ENCODE measurements at places on chromosomes 7 and 10. TPM values are rescaled to one million over a fixed set of nuclear protein-coding genes. Genes with fewer than 3 reads are reported as not detected.

ARPC1A gene
- total RNA-seq: 60.1 TPM

AKR1C4 gene
- total RNA-seq: 3.2 TPM

PITX3 gene
- not detected for total RNA-seq

NAT16 gene
- total RNA-seq: not detected

NPC1L1 gene
- total RNA-seq: 7.2 TPM

IFIT1B gene
- total RNA-seq: 13.3 TPM

SLC13A1 gene
- not detected for total RNA-seq

ZNF212 gene
- total RNA-seq: 4.9 TPM

ST8SIA6 gene
- total RNA-seq: 5.8 TPM

ADAMTS14 gene
- 0.09 TPM for total RNA-seq

GRM3 gene
- total RNA-seq: 0.09 TPM

ICA1 gene
- 3.5 TPM for total RNA-seq

LEP gene
- total RNA-seq: not detected

SERPINE1 gene
- 10.2 TPM for total RNA-seq

GLCCI1 gene
- 4.9 TPM for total RNA-seq

EIF3A gene
- total RNA-seq: 88.9 TPM

HMX3 gene
- total RNA-seq: not detected

MUC12 gene
- not detected for total RNA-seq

SOSTDC1 gene
- not detected for total RNA-seq

SEMA3D gene
- total RNA-seq: 1.2 TPM

CCL24 gene
- total RNA-seq: 0.47 TPM

KCND2 gene
- 0.08 TPM for total RNA-seq

EBF3 gene
- total RNA-seq: not detected

UTF1 gene
- not detected for total RNA-seq

EN2 gene
- total RNA-seq: not detected

SNCG gene
- 0.84 TPM for total RNA-seq

ABI1 gene
- total RNA-seq: 14.7 TPM

UCMA gene
- total RNA-seq: not detected

POT1 gene
- 11.5 TPM for total RNA-seq

AGAP5 gene
- total RNA-seq: 3.3 TPM

HOXA11 gene
- total RNA-seq: not detected

KCNH2 gene
- total RNA-seq: 74.6 TPM

OIT3 gene
- total RNA-seq: 55.1 TPM

OR2A12 gene
- total RNA-seq: not detected

STOX1 gene
- total RNA-seq: 0.33 TPM

ATOH7 gene
- total RNA-seq: 0.33 TPM

KNDC1 gene
- total RNA-seq: 8.0 TPM

CEP55 gene
- under 0.01 TPM for total RNA-seq

TMEM176B gene
- total RNA-seq: 1,041 TPM

ZNF277 gene
- 16.9 TPM for total RNA-seq

MACC1 gene
- 0.93 TPM for total RNA-seq

CADPS2 gene
- 41.1 TPM for total RNA-seq

ASZ1 gene
- 0.08 TPM for total RNA-seq

C10orf62 gene
- total RNA-seq: 0.56 TPM

SLC26A5 gene
- 0.09 TPM for total RNA-seq

CXCL12 gene
- total RNA-seq: 32.4 TPM

OR2A2 gene
- total RNA-seq: not detected

DGKI gene
- total RNA-seq: 0.37 TPM

MYH16 gene
- total RNA-seq: not detected

GARIN1A gene
- 0.19 TPM for total RNA-seq
